Activated CD4-positive, CD25-positive, alpha-beta regulatory T cell treated with anti-CD3 and anti-CD28 coated beads, Interleukin-2, amount 50 U/mL, for 16 hours (primary cell): ENCODE measurements at places on chromosomes 5 and 9.

GRCh38 chr5:374631-375335 lies 53.3 kb downstream of the AHRR start:
- no peak for DNase-seq

DNA sequence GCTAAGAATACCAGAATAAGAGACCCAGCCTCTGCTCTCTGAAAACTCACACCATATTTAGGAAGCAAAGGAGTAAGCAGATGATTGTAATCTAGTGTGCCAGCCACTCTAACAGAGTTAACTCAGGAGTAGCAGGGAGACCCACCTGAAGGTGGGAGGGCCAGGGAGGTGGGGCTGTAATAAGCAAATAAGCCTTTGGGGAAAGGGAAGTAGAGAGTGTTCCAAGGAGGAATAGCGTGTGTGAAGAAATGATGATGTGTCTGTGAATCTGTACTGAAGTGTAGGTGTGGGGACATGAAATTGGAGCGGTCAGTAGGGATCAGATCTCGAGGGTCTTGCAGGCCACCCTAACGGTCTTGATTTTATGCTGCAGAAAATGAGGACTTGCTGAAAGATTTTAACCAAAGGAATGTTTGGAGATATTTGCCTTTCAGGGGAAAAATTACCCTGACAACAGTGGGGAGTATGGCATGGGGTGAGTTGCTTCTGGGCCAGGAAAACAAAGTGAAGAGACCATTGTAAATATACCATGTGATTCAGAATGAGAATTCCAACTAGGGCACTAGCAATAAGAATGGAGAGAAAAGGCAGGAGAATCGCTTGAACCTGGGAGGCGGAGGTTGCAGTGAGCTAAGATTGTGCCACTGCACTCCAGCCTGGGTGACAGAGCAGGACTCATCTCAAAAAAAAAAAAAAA lies 44.1 kb upstream of the FSD1L start:
- no peak for DNase-seq

DNA sequence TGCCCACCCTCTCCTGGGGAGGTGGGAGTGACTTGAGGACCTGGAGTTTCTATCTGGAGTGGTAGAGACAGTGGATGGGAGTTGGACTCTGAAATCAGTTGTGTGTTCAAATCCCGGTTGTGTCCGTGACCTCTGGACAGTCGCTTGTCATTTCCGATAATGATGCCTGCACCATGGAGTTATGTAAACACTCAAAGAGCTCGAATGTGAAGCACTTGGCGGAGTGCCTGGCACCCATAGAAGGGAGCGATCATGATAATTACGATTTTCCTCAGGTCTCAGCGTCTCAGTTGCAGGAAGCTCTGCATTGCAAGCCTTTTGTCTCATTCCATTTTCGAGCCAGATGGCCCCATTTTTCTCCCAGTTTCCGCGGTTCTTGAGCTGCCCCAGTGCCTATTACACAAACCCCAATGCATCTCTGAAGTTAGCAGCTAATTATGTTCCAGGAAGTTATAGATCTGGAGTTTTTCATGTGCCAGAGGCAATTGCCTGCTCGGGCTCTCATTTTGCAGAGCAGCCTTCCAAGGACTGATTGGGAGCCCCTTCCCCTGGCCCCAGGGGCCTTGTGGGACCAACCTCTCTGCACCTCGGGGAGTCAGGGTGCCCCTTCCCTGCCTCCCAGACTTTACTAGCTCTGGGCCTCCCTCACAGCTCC lies 175.5 kb upstream of the MVB12B start:
- DNase-seq = no peak

- DNase-seq = no peak
Observed at GRCh38 chr5:110923971-110924370, 147.5 kb upstream of the TSLP start.

GRCh38 chr5:161420521-161420920 lies 126.0 kb downstream of the GABRB2 start:
- DNase-seq = no peak

DNA sequence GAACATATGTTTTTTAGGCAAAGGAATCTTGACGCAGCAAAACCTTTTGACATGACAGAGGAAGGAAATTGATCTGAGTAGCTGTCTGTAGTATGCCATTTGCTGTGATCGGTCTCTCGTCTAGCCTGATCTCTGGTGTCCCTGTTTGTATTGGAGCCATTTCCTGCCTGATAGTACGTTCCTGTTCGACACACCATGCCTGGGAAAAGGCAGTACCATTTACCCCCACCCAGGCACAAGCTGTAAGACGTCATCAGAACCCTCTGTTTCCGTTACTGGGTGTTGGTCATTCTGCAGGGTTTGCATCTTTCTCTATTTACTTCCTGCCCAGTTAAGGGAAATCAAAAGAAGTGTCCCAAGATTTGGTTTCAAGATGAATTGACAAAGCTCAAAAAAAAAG lies 129.7 kb downstream of the CEMIP2 start:
- DNase-seq = no peak

- no peak for DNase-seq
Observed at GRCh38 chr5:5018578-5018970, 121.6 kb upstream of the ADAMTS16 start.

DNA sequence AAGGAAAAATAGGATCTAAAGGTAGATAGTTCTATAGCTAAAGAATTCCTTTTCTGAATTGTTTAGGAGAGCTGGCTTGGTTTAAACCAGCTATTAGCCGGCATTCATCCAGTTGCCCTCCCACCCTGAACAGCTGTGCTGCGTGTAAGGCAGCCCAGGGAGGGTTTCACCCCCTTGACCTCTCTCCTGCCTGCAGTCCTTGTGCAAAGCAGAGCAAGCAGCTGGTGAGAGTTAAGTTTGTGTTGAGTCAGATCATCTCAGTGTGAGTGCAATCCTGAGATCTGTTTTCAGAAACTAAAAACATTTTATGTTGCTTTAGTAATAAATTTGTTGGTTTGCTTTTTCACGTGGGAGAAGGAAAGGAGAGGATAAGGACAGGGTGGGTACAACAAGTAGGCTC lies 13.0 kb downstream of the SLC25A25 start:
- no peak for DNase-seq

DNA sequence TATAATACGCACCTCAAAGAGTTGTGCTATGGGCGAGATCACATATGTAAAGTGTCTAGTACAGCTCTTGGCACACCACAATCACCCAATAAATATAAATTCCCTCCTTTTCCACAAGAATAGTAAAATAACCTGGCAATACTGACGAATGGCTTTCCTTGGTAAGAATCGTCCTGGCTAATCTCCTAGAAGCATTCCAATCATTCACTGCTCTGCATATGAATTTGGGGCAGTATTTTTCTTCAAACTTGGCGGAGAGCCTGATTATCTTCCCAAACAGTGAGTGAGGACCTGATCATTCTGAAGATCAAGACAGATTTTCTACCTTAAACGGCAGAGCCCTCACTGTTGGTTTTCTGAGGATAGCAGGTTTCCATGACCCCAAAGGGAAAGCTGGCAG lies 96.0 kb downstream of the TMEM215 start:
- no peak for DNase-seq
